EL (cell line): ENCODE measurements at places on chromosomes 7 and 10.

GRCh38 chr10:127532659-127533058 lies 16.4 kb upstream of the NPS start:
- no peak for DNase-seq

- DNase-seq = no peak
These were observed 61.7 kb upstream of the ZNRF2 start for GRCh38 chr7:30222515-30223215.

DNA sequence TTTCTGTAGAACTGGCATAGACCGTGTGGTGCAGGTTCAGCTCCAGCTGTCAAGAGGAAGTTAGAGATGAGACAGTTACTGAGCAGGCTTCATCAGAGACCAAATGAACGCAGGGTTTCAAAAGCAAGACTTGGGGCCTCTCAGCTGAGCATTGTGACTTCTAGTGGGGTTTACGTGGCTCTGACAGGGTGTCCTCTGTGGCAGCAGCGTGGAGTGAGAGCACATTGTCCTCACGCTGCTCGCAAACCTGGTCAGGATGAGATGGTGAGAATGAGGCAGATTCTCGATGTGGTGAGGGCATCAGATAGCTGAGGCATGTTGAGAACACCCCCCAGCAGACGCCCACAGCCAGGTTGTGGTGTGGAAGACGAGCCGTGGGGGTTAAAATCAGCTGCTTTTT lies 126.0 kb downstream of the DNAJB6 start:
- no peak for DNase-seq

- DNase-seq = no peak
These were observed 108.2 kb downstream of the CTBP2 start for GRCh38 chr10:125052146-125052545.

- no peak for DNase-seq
These were observed 851.0 kb upstream of the PHF14 start for GRCh38 chr7:10122551-10123100.

- no peak for DNase-seq
These were observed 30.8 kb upstream of the EIF4H start for GRCh38 chr7:74143383-74143782.
